ENCODE measurements at places on chromosomes 12 and 14.

DNA sequence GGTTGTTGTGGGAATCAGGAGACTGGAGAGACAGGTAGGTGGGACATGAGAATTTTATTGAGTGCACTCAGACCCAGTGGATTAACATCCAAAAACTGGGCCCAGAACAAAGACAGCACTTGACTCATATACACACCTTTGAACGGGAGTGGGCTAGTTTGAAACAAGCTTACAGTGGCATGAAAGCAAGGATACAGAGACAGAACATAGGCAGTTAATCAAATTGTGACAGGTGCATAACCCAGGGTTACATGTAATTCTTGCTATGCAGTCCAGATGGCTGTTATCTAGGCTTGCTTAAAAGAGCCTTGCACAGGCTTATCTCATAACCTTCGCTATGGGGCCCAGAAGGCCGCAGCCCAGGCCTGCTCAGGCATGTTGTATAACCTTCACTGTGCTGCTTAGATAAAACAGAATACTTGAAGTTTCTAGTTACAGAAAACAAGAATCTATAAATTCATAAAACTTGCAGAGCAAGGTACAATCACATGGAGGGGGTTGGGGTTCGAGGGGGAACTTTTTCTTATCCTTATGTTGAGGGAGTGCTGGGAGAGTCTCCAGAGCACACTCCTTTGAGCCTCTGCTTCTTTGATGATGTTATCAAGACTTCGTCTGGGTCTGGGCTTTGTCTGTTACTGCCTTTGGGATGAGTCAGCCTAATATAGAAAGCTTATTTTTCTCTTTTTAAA, 81.7 kb downstream of the TNFAIP2 start:
- no peak for DNase-seq

GRCh38 chr14:99571303-99571986, 32.6 kb downstream of the CCDC85C start:
- no peak for DNase-seq

DNA sequence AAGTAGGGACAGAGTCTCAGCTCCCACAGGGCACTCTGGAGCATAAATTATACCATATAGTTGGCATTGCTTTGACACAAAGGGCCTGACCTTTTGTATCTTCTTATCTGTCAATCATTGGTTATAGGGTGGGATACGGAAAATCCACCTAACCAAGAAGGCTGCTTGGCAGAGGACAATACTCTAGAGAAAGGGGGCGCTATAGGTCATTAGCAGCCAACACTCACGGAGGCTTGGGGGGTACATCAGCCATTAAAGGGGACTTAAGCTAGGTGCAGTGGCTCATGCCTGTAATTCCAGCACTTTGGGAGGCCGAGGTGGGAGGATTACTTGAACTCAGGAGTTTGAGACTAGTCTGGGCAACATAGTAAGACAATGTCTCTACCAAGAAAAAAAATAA, 22.9 kb downstream of the SPTSSA start:
- no peak for DNase-seq

- DNase-seq, result no peak
These were observed 63.9 kb upstream of the KCNA5 start for GRCh38 chr12:4979737-4980136.

- DNase-seq, result no peak
These were observed 13.5 kb upstream of the NGB start for GRCh38 chr14:77284466-77284865.

DNA sequence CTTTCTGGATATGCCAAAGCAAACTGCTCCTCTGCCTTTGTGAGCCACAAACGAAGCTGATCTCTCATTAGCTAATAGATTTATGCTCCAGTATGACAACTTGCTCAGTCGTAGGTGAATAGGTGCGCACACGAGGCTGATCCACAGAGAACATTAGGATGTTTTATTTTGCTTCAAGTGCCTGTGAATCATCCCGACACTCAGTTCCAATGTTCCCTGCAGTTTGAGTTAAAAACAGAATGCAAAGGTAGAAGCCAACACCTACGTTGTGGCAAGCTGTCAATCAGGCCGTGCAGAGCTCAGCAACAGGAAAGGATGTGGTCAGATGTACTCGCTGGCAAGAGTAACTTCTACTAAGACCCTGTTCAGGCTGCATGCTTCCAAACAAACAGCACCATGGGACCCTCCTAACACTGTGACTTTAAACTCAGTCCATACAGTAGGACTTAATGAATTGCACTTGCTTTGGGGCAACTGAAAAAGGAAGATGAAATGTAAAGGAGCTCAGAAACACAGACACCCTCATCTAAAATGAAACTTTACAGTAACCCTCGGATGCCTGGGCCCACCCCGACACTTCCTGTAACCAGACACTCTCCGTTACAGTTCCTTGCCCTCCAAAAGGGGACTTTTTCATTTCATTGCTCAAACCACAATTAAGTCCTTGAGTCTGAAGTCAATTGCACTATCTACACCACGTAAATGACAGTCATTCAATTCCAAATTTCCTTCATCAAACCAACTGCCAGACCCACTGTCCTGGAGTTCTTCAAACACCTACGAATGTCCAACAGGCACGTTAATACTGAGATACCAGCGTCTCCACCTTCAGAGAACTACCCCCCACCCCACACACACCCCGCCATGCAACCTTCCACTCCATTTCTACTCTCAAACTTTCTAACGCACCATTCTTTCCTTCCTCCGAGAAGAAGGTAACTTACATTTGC, 1.6 kb downstream of the CCDC88C start:
- no peak for DNase-seq

DNA sequence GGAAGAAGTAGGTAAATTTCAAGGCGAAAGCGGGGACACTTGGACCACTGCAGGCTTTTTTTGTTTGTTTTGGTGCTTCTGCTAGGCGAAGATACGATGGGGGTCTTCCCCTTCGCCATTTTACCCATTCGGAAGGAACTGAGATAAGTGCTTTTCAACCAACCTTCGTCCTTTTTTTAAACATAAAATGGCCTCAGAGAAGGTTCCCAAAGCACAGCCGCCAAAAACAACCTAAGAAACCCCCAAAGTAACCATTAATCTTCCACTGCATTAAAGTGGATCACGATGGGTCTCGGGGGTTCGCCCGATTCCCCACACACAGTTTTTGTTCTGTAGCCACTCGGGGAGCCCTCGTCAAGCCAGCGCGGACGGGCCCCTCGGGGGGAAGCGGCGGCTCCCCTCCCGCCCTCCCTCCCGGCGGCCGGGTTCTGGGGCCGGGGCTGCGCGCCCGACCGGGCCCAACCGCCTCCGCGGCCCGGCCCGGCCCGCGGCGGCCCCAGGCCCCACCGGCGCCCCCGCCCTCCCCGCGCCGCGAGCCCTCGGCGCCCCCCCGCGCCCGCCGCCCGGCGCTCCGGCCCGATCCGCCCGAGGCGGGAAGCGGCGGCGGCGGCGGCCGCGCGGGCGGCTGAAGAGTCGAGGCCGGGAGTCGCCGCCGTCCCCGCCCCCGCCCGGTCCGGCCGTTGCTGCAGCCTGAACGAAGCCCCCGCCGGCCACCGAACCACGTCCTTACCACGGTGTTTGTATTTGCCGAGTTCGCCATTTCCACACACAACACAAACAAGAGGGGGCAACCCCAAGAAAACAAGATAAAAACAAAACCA, 790 bp downstream of the GTF2A1 start:
- DNase-seq, result no peak

GRCh38 chr12:41011939-41012338, 176.2 kb upstream of the PDZRN4 start:
- DNase-seq, result no peak

DNA sequence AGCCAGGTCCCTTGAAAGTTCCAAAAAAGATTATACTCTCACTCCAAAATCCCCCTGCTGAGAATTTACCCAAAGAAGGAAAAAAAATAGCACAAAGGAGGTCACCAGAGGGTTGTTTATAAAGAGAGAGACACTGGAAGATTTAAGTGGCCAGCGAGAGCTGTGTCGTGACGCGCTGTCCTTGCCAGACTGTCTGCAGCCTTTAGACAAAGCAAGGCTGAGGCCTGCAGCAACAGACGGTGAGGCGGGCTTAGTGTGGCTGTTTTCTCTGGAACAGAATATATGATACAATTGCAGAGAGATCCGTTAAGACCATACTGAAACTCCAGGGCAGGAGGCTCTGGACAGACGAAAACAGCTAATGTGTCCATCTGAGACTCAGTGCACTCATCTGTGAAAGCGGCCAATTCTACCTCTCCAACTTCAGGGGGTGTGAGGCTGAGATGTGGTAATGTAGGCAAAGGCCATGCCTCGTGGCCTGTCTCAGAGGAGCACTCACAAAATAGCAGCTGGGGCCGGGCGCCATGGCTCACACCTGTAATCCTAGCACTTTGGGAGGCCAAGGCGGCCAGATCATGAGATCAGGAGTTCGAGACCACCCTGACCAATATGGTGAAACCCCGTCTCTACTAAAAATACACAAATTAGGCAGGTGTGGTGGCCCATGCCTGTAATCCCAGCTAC, 36.2 kb downstream of the ANAPC7 start:
- no peak for DNase-seq

GRCh38 chr12:104588921-104589590, 132.3 kb downstream of the CHST11 start:
- no peak for DNase-seq

All from activated naive CD8-positive, alpha-beta T cell treated with anti-CD3 and anti-CD28 coated beads, Interleukin-2, amount 50 U/mL, for 16 hours (primary cell).